RWPE1 (cell line): ENCODE measurements at places on chromosomes 1 and 21.

GRCh38 chr1:213457186-213457585, 406.1 kb downstream of the RPS6KC1 start:
- DNase-seq = no peak

- DNase-seq = peak; percentile 91
Measured at GRCh38 chr1:181324797-181325616, 158.3 kb upstream of the CACNA1E start.

GRCh38 chr1:155709391-155709790, 20.5 kb downstream of the DAP3 start:
- no peak for DNase-seq

- no peak for DNase-seq
Measured at GRCh38 chr1:10592373-10592772, 117.6 kb downstream of the PEX14 start.

DNA sequence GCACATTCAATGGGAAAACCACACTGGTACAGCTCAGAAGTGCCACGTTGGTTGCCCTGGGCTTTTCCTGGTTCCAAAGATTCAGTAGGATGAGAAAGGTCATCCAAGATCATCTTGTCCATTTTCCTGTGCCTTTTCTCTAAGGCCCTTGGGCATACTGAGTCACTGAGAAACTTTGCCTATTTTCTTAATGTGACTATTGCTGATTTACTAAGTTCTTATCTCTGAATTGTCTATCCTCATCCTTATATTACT, 57.2 kb upstream of the HSD17B7 start:
- no peak for DNase-seq

DNA sequence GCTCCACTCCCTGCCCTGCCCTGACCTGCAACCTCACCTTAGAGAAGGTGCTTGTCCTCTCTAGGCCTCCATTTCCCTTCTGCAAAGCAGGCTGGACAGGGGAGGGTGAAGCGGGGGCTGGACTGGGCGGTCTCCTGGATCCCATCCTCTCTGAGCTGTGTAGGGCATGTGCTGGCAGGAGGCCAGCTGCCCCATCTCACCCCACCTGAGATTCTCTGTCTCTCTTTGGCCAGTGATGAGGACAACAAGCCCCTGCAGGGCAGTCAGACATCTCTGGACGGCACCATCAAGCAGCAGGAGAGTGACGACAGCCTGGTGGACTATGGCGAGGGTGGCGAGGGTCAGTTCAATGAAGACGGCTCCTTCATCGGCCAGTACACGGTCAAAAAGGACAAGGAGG, 26.9 kb upstream of the CNTN2 start:
- DNase-seq = no peak

DNA sequence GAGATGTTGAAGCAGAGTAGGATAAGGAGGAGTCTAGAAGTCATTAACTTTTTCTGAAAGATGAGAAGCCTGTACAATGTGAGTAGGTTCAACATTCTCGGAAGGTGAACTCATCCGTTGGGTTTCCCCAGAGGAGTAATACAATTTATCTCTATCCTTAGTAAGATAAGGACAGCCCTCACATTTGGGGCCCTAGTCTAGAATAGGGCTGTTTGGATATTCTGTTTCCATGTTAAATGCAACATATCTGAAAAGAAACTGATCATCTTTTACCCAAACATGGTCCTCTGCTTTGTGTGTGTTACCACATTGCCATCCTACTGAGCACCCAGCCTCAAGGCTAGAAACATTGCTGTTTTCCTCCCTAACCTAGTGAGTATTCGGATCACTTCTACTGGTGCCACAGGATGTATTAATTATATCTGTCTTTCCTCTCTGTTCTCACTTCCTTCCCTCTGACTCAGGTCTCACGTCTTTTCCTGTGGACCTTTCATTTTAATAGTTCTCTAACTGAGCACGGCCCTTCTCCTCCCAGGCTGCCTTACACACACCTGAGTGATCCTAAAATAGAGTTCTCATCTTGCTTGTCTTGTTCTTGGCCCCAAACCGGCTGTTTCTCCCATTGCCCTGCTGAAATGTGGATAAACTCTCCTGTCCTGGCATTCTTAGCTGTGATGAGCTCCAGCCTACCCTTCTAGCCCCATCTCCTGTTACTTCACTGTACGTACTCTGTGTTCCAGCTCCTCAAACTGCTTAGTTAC, 91.7 kb downstream of the CDC14A start:
- DNase-seq = no peak

DNA sequence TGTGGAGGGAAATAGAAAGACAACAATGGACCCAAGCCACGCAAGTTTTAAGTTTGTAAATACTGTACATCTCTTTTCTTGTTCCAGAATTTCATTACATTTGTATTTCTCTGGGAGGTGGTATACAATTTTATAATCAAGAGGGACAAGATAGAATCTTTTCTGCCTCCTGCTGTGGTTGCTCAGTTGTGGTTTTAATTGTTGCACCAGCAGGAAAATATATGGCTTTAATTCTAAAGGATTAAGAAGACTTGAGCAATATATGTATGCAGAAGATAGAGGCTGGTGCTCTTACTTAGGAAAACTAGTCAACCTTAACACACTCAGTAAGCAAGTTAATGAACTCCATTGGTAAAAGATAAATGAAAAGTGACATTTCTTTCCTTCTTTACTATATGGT, 19.8 kb upstream of the ASB17 start:
- no peak for DNase-seq

DNA sequence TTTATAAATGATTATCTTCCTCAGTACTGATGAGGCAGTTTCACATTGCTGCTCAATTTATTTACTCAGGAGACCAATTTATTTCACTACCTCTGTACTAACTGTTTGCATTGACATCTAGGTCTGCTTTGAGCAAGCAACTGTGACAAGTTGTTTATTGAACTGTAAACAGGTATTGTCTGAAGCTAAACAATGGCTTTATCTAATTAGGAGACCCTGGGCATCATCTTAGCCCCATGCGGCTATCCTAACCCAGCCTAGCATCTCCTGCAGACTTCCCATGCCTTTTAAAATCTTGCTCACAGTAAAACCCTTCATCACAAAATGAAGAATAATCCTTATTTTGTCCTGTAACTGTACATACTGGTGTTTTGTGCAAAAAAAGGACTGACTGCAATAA, 348.2 kb downstream of the RWDD3 start:
- no peak for DNase-seq
